Fibroblast of skin of back (primary cell): ENCODE measurements at places on chromosomes 3 and 15.

- no peak for DNase-seq
Observed at GRCh38 chr3:43279082-43279481, 7.3 kb upstream of the SNRK start.

- DNase-seq: no peak
Observed at GRCh38 chr15:90598031-90598577, 68.4 kb downstream of the CRTC3 start.

DNA sequence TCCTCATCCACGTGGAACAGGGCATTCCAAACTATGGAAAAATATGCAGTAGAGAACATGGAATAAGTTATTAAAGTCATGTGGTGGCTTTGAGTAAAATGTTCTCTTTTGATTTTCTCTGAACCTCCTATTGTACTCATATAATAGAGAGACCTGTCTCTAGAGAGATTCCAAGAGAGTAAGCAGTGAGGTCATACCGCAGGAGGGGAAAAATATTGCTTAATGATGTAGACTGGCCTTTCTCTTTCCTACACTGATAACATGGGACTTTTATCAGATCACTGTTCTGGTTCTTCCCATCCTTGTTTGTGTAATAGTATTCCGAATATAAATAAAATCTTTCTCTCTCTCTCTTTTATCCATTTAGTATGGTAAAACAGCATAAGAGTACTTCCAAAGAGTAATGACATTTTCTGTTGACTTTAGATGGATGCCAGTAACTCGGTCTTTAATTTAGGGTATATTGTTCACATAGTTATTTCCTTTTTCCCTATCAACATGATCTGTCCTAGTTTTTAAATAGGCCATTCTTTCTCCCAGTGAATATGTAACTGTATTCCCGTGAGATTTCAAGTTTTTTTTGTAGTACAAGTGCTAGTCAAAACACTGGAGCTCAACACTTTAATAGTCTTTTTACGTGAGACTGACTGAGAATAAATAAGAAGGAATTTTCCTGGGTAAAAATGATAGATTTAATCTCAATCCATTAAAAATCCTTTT is 814.0 kb upstream of the LMCD1 start:
- DNase-seq: no peak

- DNase-seq: no peak
Observed at GRCh38 chr3:114929971-114930732, 216.9 kb downstream of the ZBTB20 start.

DNA sequence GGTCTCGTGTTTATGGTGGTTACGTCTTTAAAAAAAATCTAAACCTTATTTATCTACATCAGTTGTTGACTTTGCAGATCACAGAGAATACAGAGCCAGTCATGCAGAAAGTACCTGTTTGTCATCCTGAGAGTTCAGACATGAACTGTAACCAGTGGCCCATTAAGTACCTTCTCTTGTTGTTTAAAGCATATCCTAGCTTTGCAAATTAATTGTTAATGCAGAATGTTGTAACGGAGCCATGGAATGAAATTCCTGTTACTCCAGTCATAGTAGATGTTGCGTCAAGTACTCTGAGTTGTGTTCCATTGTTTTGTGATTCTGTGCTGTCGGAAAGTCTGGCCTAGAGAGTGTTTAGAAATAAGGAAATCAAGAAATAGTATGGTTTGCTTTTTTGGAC is 205.2 kb downstream of the RBMS3 start:
- no peak for DNase-seq

DNA sequence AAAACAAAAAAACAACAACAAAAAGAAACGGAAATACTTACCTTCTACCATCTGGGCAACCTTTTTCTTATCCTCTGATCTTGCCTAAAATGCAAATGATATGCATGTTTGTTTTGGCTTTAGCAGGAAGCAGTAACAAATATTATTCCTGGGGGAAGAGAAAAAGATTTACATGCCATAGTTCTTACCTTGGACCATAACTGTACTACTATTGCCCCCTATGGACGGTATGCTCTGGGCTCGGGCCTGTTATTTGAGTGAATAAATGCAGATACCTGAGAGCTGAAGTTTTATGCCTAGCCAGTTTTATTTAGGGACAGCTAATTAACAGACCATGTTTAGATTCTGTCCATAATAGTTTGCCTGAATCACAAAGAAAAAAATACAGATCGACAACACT is 12.6 kb upstream of the STARD5 start:
- peak; percentile 34 for DNase-seq

DNA sequence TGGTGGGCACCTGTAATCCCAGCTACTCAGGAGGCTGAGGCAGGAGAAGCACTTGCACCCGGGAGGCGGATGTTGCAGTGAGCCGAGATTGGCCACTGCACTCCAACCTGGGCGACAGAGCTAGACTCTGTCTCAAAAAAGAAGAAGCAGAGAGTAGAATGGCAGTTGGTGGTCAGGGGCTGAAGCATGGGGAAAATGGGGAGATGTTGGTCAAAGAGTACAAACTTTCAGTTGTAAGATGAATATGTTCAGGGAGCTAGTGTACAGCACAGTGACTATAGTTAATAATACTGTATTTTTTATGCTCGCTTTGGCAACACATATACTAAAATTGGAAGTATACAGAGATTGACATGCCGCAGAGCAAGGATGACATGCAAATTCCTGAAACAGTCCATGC is 41.5 kb downstream of the PCNP start:
- DNase-seq: no peak

- no peak for DNase-seq
Observed at GRCh38 chr3:54600441-54601204, 327.2 kb downstream of the LRTM1 start.

GRCh38 chr3:183968666-183969245 is 48.9 kb downstream of the ABCC5 start:
- no peak for DNase-seq

- DNase-seq: no peak
Observed at GRCh38 chr3:107795514-107796094, 272.8 kb downstream of the BBX start.

GRCh38 chr15:67840749-67841512 is 1.1 kb upstream of the RNU6-1 start:
- DNase-seq: peak; percentile 35

DNA sequence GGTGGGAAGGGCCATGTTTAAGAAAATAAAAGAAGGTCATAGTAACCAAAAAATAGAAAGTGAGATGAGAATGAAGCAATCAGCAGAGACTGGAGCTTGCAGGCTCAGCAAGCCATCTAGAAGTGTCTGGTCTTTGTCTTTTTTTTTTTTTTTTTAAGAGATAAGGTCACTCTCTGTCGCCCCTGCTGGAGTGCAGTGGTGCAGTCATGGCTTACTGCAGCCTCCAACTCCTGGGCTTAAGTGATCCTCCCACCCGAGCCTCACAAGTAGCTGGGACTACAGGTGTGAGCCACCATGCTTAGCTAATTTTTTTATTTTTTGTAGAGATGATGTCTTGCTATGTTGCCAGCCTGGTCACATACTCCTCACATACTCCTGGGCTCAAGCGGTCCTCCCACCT is 36.2 kb downstream of the GXYLT2 start:
- no peak for DNase-seq

DNA sequence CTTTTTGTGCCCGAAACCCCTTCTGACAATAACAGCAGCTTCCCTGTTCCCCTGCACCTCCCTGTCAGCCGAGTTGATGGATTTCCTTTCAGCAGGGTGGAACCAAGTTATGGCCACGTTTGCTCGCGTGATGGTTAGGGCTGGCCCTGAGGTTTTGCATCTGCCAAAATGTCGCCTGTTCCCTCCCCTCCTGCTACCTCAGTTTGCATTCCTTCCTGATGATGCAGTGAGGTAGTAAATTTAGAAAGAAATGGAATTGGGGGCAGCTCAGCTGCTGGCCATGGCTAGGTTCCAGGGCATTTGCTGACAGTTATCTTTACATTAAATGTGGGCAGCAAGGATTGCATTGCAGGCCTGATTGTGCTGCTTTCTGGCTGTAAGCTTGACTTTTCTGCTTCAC is 13.2 kb downstream of the LIMD1 start:
- peak; percentile 89 for DNase-seq

- no peak for DNase-seq
Observed at GRCh38 chr15:42693942-42694341, 43.0 kb downstream of the CDAN1 start.

DNA sequence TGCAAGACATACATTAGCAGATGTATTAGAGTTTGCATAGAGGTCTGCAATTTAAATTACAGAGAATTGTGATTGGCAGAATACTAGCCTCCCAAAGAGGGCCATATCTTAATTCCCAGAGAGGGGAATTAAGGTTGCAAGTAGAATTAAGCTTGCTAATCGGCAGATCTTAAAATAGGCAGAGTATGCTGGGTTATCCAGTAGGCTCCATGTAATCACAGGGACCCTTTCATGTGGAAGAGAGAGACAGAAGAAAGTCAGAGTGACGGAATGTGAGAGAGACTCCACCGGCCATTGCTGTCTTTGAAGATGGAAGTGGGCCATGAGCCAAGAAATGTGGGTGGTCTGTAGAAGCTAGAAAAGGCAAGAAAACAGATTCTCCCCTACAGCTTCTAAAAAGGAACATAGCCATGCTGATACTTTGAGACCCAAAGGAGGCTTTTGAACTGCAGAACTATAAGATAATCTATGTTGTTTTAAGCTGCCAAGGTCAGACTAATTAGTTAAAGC is 38.8 kb downstream of the IMPG2 start:
- peak; percentile 22 for DNase-seq

DNA sequence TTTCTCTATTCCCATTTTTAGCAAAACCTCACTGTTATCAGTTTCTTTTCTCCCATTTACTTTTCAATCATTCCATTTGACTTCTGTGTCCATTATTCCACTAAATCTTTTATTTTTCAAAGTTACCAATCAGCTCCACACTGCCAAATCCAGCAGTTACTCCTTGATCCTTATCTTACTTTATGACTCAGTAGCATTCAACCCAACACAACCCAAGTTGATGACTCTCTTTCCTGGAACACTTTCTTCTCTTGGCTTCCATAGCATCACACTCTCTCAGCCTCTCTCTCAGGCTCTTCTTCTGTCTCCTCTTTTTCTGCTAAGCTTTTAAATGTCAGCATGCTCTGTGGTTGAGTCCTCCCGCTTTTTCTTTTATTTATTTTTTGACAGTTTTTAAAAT is 36.3 kb downstream of the RASGRP1 start:
- peak; percentile 75 for DNase-seq

DNA sequence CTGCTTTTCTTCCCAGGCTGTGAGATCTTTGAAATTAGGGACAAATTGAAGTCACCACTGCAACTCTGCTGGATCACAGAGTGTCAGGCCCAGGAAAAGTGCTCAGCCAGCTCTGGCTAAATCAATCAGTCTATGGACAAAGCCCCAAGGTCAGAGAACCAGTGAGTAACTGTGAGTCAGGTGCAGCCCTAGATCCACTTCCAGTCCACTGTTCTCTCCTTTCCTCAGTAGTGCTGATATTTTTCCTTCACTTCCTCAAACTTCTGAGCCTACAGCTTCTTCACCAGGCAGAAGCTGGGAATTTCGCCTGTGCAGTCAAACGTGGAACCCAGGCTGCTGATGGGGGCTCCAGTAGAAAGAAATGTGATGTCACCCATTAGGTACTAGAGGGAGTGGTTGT is 75.1 kb upstream of the TRIM42 start:
- DNase-seq: no peak

GRCh38 chr3:60323651-60324050 is 927.6 kb downstream of the FHIT start:
- DNase-seq: no peak

DNA sequence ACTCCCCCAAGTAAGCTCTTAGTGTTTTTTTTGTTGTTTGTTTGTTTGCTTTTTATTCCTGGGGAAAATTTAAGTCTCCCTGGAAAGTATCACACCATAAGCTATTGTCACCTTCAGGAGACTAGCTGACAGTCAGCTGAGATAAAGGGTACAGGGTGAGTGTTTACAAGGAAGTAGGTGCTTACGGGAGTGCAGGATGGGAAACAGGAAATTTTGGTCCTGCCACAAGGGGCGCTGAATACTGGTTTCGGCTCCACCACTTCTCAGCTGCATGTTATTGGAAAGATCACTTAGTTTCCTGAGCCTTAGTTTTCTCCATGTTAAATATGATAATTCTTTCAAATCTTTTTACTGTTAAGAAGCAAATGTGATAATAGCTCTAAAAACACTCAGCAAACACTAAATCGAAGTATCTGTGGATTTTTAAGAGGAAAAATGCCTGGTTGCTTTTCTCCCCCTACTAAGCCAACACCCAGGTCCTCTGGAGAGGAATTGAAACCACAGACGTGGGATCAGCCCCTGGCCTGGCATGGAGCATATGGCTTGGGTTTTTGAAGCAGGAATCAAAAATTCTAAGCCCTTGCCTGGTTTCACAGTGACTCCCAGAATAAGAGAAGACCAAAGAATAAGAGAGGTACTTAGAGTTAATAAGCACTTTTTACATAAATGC is 90.7 kb downstream of the SCN11A start:
- peak; percentile 25 for DNase-seq

GRCh38 chr3:72437661-72438406 is 410.4 kb downstream of the SHQ1 start:
- no peak for DNase-seq

DNA sequence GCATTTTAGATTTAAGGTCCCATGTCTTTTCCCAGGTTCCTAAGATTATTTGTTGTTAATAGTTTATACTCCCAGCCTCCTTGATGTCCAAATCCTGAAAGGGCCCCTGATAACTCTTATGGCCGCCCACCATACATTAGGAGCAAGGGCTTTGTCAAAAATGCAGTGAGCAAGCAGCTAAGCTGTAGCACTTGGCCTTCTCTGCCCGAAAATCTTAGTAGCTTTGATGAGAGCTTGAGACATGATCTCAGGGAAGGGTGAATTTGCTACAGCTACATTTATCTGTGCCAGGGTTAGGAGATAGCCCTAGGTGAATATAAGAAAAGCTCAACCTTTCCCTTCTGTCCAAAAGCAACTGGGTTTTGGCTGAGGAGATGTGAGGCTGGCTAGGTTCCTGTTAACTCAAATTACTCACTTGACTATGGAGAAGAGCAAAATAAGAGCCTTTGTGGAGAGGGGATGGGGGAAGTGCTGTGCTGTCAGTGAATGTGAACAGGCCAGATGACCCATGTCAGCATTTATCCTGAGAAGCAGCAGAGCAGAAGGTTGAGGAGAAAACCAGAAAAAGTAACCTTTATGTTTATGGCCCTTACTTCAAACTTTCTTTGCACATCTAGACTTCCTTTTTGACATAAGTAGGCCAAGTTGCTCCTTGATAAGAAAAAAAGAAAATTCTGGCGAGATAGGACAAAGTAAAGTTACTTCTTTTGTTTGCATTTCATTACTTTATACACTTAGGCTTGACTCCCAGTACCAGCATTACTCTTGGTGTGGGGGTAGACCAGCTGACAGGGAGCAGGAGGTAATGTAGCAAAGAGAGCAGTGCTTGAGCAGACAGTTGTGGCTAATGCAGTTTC is 21.1 kb downstream of the MAPK6 start:
- no peak for DNase-seq

GRCh38 chr15:62931650-62932049 is 110.9 kb upstream of the TPM1 start:
- no peak for DNase-seq

DNA sequence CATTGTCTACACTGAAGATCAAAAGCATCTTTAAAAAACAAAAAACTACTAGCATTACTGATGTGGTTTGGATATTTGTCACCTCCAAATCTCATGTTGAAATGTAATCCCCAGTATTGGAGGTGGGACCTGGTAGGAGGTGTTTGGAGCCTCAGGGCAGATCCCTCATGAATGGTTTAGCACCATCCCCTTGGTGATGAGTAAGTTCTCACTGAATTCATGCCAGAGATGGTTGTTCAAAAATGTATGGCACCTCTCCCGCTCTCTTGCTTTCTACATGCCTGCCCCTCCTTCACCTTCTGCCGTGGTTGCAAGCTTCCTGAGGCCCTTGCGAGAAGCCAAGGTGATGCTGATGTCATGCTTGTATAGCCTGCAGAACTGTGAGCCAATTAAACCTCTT is 136.6 kb upstream of the FHIT start:
- no peak for DNase-seq
